Thoracic aorta (tissue), 2 donors: ENCODE measurements at places on chromosomes 16 and 17. TPM values are rescaled to one million over a fixed set of nuclear protein-coding genes. Genes with fewer than 3 reads are reported as not detected.

GRCh38 chr17:37701496-37701898 is 43.4 kb downstream of the HNF1B start:
- no peaks in the 10 kb centered on the region for H3K27me3 ChIP-seq
- H3K4me1 ChIP-seq = no peaks in the 10 kb centered on the region
- no peak overlapping the region for H3K27ac ChIP-seq
- no peak for DNase-seq
- no peak overlapping the region for H3K4me3 ChIP-seq
- H3K36me3 ChIP-seq = no peaks in the 10 kb centered on the region

DNA sequence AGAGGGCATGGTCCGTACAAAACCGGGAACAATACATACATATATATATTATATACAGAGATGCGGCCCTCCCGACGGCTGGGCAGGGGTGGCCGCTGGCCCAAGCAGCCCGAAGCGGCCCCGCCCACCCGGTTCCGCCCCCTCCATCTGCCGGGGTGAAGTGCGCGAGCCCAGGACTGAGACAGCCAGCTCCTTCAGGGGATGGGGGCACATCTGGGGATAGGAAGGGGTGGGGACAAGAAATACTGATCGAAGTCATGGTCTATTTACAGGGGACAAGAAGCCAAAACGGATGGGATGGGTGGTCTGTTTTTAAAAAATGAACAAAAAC is 3.8 kb upstream of the SAMD14 start:
- H3K36me3 ChIP-seq = peaks cover 42% of the 10 kb centered on the region
- H3K27ac ChIP-seq = peak overlapping the region; percentile 93
- H3K4me1 ChIP-seq = peaks cover 37% of the 10 kb centered on the region
- peak overlapping the region; percentile 19 for H3K4me3 ChIP-seq

DNA sequence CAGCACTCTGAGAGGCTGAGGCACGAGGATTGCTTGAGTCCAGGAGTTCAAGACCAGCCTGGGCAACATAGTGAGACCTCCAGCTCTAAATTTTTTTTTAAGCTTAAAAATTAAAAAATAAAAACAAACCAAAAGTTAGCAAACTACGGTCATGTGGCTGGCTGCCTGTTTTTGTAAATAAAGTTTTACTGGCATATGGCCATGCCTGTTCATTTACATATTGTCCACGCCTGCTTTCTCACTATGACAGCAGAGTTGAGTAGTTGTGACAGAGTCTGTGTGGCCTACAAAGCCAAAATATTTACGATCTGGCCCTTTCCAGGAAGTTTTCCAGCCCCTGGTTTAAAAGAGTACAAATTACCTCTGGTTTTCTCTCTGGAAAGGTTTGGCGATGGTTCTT is 3.3 kb downstream of the SLX4 start:
- H3K36me3 ChIP-seq = peaks cover 9% of the 10 kb centered on the region
- DNase-seq = no peak
- no peak overlapping the region for H3K4me3 ChIP-seq

DNA sequence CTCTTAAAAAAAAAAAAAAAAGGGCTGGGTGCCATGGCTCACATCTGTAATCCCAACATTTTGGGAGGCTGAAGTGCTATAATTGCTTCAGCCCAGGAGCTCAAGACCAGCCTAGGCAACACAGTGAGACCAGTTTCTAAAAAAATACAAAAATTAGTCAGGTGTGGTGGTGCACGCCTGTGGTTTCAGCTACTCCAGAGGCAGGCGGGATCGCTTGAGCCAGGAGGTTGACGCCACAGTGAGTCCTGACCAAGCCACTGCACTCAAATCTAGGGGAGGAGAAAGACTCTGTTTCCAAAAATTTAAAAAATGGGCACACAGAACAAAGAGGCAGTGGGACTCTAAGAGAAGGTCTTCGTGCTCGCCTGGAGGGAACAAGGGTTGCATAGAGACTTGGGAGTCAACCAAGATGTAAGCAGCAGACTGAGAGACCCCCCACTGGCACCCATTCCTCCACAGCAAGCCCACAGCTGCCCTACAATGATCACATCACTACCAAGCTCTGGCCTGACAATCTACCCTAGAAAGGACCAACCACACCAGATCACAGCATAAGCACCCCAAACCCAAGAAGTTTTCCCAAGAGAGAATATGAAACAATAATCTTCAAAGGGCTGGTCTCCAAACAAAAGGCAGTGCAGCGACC is 121.6 kb downstream of the ANKRD11 start:
- H3K4me3 ChIP-seq = no peak overlapping the region
- H3K27me3 ChIP-seq = no peaks in the 10 kb centered on the region
- H3K36me3 ChIP-seq = no peaks in the 10 kb centered on the region
- H3K27ac ChIP-seq = no peak overlapping the region
- peaks cover 35% of the 10 kb centered on the region for H3K4me1 ChIP-seq

DNA sequence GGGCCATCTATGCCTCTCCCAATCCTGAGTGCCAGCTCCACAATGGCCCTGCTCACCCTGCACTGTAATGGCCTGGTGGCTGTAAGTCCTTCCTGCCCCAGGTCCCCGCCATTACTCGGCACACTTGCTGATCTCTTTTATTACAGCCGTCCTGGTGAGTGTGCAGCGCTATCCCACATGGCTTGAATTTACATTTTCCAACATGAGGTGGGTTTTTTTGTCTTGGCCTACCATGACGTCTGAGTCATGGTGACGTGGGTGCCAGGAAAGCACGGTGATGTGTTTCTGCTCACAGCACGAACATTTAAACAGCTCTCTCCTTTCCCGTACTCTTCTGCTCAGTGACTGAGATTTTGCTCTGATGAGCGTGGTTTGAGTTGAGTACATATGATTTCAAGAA is 55.2 kb upstream of the FOXF1 start:
- no peak overlapping the region for H3K27ac ChIP-seq
- no peak for DNase-seq
- no peaks in the 10 kb centered on the region for H3K36me3 ChIP-seq

DNA sequence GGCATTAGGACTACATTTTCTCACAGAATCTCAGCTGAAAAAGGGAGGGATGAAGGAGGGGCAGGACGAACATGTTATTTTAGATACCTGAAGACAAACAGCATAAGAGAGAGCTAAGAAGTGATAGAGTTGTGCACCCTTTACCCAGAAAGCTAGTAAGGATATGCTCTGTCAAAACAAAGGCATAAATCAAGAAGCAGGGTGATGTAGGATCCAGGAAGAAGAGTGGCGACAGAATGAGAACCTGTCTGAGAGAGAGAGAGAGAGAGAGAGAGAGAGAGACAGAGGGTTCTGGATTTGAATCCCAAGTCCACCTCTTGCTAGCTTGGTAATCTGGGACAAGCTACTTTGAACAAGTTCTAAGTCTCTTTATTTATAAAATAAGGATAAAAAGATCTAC is 103.4 kb downstream of the SPAG9 start:
- H3K27ac ChIP-seq = no peak overlapping the region
- no peak for DNase-seq
- peaks cover 20% of the 10 kb centered on the region for H3K36me3 ChIP-seq
- no peaks in the 10 kb centered on the region for H3K4me1 ChIP-seq
- no peaks in the 10 kb centered on the region for H3K27me3 ChIP-seq
- no peak overlapping the region for H3K4me3 ChIP-seq

- H3K4me3 ChIP-seq = peak overlapping the region; percentile 82
- no peaks in the 10 kb centered on the region for H3K36me3 ChIP-seq
- H3K4me1 ChIP-seq = peaks cover 43% of the 10 kb centered on the region
Measured at GRCh38 chr16:12801511-12802042, 2.1 kb downstream of the CPPED1 start.

DNA sequence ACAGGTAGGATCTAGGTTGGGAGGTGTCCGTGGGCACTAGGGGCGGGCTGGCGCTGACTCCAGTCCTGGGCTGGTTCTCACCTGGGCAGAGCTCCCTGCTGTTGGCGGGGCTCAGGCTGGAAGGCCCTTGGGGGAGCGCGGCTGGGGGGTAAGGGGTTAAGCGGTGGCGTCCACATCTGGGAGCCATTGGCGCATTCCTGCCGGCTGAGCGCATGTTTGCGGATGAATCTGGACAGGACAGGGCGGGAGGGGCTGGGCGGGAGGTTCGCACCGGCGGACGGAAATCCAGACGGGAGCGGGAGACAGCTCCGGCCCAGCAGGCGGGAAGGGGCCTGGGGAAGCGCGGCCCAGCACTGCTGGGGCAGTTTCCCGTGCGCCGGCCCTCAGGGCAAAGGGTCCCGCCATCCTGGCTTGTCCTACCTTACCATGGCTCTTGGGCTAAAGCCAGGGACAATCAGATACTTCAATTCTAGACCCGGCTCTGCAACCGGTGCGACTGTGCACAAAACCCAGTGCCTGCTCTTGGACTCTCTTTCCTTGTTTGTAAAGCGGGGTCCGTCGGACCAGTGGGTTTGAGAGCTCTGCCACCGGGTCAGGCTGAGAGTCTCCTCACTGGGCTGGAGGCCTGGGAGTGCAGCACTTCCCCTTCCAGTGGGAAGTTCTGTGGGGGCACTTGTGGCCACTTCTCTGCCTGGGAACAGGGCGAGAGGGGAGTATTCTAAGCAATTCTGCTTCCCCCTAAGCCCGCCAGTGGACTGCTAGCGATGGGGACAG is 7.8 kb downstream of the RARA start:
- peak overlapping the region; percentile 99 for H3K4me3 ChIP-seq
- H3K36me3 ChIP-seq = no peaks in the 10 kb centered on the region
- peaks cover 81% of the 10 kb centered on the region for H3K4me1 ChIP-seq
- DNase-seq = no peak
- peak overlapping the region; percentile 91 for H3K27ac ChIP-seq

DNA sequence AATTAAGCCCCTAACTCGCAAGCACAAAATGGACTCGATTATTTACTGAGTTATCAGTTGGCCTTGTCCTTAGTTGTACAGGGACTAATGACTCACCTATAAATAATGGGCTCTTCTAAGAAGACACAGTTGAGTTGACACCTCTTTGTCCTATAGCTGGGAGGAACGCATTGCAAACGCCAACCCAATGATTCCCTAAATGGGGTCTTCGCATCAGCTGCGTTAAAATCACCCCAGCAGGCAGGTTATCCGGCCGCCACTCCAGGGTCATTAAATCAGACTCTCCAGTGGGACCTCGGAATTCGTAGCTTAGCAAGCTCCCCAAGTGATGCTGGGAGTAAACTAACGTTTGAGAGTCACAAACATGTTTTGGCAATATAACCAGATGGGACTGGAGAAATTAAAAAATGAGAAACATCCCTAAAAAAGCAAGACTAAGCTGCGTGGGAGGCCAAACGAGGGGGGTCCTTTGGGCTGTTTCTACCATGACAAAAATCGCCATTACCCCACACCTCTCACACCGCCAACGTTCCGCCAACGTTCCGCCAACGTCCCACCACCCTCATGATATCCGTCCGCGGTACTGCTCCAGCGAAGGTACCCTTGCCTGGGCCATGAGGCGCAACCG is 932 bp upstream of the NFE2L1 start:
- H3K4me1 ChIP-seq = peaks cover 32% of the 10 kb centered on the region
- DNase-seq = no peak
- peak overlapping the region; percentile 93 for H3K27ac ChIP-seq

- DNase-seq = no peak
- H3K4me1 ChIP-seq = no peaks in the 10 kb centered on the region
- H3K27ac ChIP-seq = no peak overlapping the region
- no peaks in the 10 kb centered on the region for H3K27me3 ChIP-seq
- peaks cover 4% of the 10 kb centered on the region for H3K36me3 ChIP-seq
Measured at GRCh38 chr16:5026664-5027063, 7.1 kb downstream of the NAGPA start.

DNA sequence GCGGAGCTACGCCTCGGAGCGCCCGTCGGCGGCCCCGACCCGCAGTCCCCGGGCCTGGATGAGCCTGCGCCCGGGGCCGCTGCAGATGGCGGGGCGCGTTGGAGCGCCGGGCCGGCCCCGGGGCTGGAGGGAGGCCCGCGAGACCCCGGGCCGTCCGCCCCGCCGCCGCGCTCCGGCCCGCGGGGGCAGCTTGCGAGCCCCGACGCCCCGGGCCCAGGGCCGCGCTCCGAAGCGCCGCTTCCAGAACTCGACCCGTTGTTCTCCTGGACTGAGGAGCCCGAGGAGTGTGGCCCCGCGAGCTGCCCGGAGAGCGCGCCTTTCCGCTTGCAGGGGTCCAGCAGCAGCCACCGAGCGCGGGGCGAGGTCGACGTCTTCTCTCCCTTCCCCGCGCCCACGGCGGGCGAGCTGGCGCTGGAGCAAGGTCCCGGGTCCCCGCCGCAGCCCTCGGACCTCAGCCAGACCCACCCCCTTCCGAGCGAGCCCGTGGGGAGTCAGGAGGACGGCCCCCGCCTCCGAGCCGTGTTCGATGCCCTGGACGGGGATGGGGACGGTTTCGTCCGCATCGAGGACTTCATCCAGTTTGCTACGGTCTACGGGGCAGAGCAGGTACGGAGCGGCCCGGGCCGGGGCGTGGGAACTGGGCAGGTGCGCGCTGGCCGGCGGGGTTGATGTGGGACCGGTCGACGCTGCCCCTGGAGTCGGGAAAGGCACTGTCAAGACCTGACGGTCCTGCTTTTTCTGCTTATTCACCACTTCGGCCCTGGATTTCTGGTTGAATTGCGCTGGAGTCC is 861 bp downstream of the RAB11FIP3 start:
- H3K4me1 ChIP-seq = peaks cover 14% of the 10 kb centered on the region
- no peak for DNase-seq
- H3K4me3 ChIP-seq = peak overlapping the region; percentile 86
- no peaks in the 10 kb centered on the region for H3K36me3 ChIP-seq
- H3K27me3 ChIP-seq = no peaks in the 10 kb centered on the region
- no peak overlapping the region for H3K27ac ChIP-seq

DNA sequence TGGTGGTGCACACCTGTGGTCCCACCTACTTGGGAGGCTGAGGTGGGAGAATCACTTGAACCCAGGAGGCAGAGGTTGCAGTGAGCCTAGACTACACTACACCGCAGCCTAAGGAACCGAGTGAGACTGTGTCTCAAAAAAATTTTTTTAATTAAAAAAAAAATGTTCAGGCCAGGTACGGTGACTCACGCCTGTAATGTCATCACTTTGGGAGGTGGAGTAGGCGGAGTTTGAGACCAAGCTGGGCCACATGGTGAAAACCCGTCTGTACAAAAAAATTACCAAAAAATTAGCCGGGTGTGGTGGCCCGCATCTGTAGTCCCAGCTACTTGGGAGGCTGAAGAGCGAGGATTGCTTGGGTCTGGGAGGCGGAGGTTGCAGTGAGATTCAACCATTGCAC is 3.6 kb upstream of the FAM222B start:
- DNase-seq = no peak
- no peaks in the 10 kb centered on the region for H3K36me3 ChIP-seq
- no peak overlapping the region for H3K4me3 ChIP-seq
- no peak overlapping the region for H3K27ac ChIP-seq
- peaks cover 5% of the 10 kb centered on the region for H3K4me1 ChIP-seq
- H3K27me3 ChIP-seq = no peaks in the 10 kb centered on the region

- no peak overlapping the region for H3K4me3 ChIP-seq
- no peak for DNase-seq
Measured at GRCh38 chr16:29875206-29875605, 12.2 kb upstream of the CDIPT start.

The TTYH2 gene
- total RNA-seq = 2.4 TPM

The CCL16 gene
- not detected for total RNA-seq

The TMEM100 gene
- total RNA-seq = 10.7 TPM

The CCDC200 gene
- total RNA-seq = not detected
